ENCODE measurements at places on chromosomes 16 and 17. TPM values are rescaled to one million over a fixed set of nuclear protein-coding genes. Genes with fewer than 3 reads are reported as not detected.

DNA sequence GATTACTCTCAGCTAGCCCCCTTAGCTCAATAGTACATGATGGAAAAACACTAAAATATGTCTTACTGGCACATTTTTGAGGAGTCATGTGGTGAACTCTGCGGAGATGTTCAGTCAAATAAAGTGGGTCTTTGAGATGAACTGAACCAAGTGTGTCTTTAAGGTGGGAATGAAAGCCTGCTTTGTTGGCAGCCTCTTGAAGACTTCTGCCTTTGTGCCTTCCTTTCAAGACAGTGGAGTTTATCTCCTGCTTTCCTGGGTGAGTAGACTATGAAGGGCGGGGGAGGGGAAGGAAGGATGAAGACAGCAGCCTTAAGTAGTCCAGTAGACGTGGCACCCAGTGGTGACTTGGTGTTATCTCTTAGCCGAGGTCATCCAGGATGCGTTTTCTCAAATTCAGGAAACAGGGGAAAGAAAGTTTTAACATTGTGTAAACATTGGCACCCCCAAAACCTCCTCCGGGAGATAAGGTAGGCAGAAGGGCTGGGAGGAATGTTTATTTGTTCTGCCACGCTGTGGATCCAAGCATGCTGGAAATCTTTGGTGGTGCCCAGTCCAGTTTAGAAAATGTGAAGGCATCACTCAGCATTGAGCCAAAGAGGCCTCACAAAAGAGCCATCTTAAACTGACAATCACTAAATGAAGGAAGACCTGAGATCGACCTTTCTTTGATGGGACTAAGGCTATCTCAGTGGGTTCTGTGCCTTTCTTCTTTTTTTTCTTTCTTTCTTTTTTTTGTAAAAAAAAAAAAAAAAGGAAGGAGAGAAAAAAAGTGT lies 220.6 kb downstream of the FTO start:
- no peak for DNase-seq

GRCh38 chr17:42485680-42486079 lies 27.0 kb downstream of the ATP6V0A1 start:
- DNase-seq, result no peak

- no peak for DNase-seq
These were observed 46.5 kb downstream of the GAS7 start for GRCh38 chr17:10151667-10152496.

Gene SPATA32
- not detected for total RNA-seq

Gene SULT1A4
- total RNA-seq, result 43.5 TPM

- DNase-seq, result no peak
These were observed 9.0 kb upstream of the MAPK3 start for GRCh38 chr16:30131869-30132475.

GRCh38 chr16:3938843-3939624 lies 58.5 kb upstream of the CREBBP start:
- DNase-seq, result no peak

GRCh38 chr16:4652561-4652960 lies 27.9 kb downstream of the MGRN1 start:
- DNase-seq, result no peak

Gene CTF1
- total RNA-seq, result 2.6 TPM

Gene PTGES3L
- not detected for total RNA-seq

Gene HEATR3
- 23.5 TPM for total RNA-seq

DNA sequence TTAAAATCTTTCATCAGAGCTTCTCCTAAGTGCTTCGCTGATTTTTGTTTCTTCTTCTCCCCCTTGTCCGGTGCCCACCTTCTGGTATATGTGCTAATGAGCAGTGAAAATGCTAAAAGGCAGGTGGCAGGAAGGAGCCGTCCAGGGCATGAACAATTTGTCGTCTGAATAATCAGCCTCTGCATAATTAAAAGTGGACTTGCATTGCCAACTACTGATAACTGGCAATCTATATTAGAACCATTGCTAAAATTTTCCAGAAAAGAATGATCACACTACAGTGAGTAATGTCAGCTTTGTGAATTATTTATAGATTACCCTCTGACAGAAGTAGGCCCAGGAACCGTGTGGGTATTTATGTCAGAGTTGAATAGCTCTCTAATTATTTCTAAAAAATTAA lies 28.1 kb downstream of the SERPINF1 start:
- no peak for DNase-seq

DNA sequence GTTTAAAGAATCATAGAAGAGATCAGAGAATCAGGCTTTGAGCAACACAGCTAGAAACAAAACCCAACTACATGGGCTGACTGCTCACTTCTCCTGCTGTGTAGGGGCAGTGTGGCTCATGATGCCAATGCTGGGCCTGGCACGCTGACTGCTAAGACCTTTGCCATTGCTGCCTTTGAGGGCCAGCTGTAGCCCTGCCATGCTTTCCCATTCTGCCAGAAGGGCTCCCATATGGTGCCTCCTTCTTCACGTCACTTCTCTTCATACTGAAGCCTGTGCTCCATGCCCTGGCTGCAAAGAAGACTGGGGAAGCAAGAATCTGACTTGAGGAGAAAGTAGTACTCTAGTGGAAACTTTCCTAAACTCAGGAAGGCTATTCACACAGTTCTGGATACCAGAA lies 232.9 kb downstream of the UTP18 start:
- no peak for DNase-seq

DNA sequence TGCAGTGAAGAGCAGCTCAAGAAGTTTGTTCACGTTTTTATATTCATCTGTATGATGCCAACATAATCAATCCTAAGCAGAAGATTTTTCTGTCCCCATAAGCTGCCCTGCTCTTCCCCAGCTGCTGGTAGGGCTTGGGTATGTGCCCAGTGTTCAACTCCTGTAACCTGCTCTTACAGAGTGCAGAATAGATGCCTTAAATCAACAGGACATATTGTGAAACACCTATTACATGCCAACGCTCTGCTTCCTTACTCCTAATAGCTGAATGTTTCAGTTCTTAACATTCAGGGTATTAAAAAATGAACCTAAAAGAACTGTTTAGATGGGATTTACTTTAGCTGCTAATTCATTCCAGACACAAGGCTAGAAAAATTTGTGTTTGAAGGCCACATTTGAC lies 190.9 kb downstream of the HS3ST3A1 start:
- DNase-seq, result no peak

DNA sequence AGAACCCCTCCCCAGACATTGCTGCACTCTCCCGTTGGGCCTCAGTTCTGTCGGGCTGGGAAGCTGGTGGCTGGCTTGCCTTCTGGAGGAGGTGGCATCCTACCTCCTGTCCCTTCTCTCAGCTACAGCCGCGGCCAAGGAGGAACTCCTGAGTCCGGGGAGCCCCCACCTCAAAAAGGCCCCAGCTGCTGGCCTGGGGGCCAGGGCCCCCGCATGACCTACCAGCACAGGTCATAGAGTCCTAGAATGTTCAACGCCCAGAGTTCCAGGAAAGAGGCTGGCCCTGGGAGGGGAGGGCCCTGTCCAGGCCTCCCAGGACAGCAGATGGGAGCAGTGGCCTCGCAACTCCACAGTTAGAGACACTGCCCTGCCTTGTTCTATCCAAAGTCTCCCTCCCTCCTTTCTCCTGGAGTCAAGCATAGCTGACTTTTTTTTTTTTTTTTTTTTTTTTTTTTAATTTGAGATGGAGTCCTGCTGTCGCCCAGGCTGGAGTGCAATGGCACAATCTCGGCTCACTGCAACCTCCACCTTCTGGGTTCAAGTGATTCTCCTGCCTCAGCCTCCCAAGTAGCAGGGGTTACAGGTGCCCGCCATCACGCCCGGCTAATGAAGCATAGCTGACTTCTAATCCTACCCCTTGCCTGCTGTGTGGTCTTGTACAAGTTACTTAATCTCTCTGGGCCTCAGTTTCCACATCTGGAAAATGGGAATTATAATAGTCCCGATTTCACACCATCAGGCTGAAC lies 7.1 kb downstream of the CARHSP1 start:
- DNase-seq, result no peak

Gene GRAP
- total RNA-seq, result 9.8 TPM

Gene FLOT2
- 51.1 TPM for total RNA-seq

DNA sequence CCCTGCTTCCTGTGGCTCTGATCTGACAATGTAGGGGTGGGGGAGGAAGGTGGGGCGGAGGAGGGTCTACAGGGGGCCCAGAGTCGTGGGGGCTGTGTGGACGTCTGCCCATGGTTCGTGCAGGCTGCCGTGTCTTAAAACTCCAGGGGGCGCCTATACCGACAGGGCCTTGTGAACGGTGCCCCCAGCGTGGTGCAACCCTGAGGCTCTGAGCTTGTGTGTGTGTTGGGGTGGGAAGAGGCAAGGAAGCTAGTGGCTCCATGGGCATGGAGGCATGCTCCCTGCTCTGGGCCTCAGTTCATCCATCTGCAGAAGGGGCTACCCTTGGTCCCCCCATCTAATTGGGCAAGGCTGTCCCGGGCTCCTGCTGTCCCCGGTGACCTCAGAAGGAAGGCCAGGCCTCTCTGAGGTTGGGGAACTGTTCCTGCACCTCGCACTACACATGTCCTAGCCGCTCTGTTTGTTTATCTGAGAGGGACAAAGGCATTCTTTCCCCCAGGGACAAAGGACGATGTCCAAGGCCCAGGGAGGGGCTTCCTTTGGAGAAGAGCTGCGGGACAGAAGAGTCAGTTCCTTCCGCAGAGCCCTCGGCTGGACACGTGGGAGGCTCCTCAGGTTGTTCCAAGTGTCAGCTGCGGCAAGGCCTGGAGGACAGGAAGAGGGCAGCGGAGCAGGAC lies 13.5 kb downstream of the CA4 start:
- no peak for DNase-seq

DNA sequence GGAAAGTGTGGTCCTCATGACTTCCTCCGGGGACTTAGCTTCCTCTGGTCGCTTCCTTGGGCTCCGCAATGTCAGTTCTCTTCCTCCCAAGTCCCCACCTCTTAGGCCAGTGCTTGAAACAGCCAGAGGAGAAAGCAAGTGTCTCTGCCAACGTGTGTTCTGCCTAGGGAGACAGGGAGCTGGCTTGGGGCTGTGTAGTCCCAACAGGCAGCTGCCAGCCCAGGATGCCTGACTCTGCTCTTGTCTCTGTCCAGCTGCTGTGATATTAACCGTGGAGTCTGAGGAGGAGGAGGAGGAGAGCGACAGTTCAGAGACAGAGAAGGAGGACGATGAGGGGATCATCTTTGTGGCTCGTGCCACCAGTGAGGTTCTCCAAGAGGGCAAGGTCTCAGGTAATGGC lies 13.5 kb upstream of the PLEKHG4 start:
- no peak for DNase-seq

Gene KCTD5
- total RNA-seq, result 10.9 TPM

- DNase-seq, result no peak
These were observed 12.2 kb downstream of the ORC6 start for GRCh38 chr16:46701615-46702014.

GRCh38 chr16:84085271-84085667 lies 31.5 kb downstream of the MBTPS1 start:
- no peak for DNase-seq

DNA sequence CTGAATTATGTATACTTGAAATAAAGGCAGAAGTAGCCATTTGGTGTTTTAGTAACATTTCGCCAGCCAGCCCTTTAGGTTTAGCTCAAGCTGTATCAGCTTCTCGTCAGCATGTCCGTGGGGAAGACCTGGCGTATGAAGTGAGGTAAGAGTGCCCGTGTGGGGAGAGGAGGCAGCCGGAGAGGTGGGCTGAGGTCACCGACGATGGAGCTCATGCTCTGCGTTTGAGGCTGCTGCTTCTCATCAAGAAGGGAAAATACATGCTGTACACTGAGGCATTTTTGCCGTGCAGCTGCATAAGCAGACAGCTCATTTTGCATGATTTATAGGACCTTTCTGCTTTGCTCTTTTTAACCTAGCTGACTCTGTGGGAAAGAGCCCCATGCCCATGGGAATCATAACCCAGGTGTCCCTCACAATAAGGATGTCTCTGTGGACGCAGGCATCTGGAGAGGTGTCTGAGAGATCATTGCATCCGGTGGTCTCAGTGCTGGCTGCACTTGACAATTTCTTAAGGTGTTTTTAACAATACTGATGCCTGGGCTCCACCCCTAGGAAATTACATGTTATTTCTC lies 179.1 kb downstream of the ABCC12 start:
- DNase-seq, result no peak

Gene PHOSPHO1
- 0.60 TPM for total RNA-seq

DNA sequence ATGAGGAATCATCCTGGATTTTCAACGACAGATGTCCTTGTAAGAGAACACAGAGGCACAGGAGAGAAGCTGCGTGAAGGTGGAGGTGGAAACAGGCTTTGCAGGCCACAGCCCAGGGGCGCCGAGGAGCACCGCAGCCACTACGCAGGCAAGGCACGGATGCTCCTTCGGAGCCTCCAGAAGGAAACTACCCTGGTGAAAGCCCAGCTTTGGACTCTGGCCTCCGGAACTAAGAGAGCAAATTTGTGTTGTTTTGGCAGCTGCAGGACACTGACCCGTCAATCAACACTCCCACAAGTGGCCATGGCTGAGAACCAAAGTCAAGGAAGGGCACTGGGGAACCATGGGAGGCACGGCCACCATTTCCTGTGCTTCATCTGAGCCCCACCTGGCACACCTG lies 3.4 kb downstream of the ARL16 start:
- no peak for DNase-seq

GRCh38 chr16:7405166-7405565 lies 72.5 kb downstream of the RBFOX1 start:
- DNase-seq, result no peak

DNA sequence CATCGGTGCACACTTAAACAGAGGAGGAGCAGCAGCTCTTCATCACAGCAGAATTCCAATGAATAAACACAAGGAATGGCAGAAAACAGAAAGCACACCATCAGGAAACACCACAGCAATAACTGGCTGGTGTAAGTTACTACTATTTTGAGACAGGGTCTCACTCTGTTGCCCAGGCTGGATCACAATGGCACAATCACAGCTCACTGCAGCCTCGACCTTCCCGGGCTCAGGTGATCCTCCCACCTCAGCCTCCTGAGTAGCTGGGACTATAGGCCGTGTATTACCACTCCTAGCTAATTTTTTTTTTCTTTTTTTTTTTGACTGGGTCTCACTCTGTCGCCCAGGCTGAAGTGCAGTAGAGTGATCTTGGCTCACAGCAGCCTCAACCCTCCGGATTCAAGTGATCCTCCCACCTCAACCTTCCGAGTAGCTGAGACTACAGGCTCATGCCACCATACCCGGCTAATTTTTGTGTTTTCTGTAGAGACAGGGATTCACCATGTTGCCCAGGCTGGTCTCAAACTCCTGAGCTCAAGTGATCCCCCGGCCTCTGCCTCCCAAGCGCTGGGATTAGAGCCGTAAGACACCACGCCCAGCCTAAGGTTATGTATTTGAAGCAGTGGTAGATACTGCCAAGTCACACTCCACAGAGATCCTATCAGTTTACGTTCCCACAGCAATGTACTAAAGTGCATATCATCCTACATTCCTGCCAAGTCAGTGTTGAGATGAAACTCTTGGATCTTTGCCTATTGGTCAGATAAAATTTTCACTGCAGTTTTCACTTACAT lies 20.7 kb downstream of the TRAP1 start:
- no peak for DNase-seq

GRCh38 chr17:4583782-4584100 lies 588 bp upstream of the SMTNL2 start:
- no peak for DNase-seq

GRCh38 chr17:80836971-80837481 lies 154.6 kb upstream of the CHMP6 start:
- no peak for DNase-seq

Gene HLF
- 14.3 TPM for total RNA-seq

DNA sequence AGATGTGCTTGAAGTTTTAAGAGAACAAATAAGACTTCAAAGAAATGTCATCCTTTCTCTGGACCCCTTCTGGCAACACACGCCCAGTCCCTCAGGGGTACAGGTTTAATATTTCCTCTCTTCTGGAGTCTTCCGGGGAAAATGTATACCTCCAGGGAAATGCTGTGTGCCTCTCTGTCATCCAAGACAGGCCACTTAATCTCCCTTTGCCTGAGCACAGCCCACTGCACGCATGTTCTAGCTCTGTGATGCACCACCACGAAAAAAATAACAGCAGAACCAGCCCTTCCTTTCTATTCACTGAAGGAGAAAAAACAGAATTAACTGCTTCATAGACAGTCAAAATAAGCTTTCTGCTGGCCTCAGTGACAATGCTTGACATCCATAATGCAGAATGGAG lies 140.1 kb downstream of the RBFOX3 start:
- DNase-seq, result no peak

Measured in omental fat pad (tissue), 4 donors.